ENCODE measurements at places on chromosomes 12 and 14.
A peak's percentile ranks its signal among the peaks of the same experiment; 100 is the strongest.

GRCh38 chr12:53867216-53868012 lies 71.2 kb upstream of the HOXC13 start:
- DNase-seq, result peak; percentile 16

DNA sequence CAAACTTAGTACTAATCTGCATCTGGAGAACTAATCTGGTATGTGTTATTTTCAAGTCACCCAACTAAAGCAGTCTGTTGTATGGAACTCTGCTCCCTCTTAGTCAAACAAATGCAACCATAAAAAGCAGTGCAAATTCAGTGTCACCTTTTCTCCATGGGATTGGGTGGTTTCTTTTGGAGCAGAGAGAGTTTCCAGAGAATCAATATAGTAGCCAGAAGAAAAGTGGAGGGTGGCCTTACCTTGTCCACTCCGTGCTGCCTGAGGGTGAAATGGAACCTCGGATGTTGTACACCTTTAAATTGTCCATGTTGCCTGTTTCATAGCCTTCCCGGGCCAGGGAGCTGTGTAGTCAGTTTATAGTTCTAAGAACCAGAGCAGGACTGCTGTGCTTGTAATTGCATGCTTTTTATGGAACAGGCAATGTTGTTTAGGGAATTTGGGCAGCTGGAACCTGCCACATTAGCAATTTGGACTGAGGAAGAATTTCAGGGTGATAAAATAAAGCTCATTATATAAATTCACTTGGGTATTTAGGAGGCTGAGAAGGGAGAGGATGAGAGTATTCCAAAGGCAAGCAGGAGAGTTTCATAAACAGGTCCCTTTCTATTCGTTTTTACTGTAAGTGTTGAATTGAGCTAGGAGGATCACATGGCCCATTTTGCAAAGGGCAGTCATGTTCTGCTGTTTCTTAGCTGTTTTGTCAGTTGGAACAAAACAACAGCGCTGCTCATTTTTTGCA lies 60.5 kb downstream of the CRADD start:
- no peak for DNase-seq

- DNase-seq, result no peak
Observed at GRCh38 chr12:79414252-79414651, 276.5 kb downstream of the PAWR start.

DNA sequence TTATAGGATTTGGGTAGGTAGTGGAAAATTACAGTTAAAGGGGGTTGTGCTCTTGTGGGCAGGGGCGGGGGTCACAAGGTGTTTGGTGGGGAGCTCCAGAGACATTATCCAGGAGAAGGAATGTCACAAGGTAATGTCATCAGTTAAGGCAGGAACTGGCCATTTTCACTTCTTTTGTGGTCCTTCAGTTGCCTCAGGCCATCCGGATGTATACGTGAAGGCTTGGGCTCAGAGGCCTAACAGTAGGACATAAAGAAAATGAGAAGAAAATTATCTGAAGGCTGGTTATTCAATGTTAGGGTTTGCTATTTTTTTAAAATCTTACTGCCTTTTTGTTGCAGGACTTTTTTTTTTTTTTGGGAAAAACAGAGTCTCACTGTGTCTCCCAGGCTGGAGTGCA lies 2.5 kb upstream of the PSEN1 start:
- no peak for DNase-seq

GRCh38 chr12:57066245-57066644 lies 12.3 kb downstream of the NEMP1 start:
- DNase-seq, result no peak

- no peak for DNase-seq
Observed at GRCh38 chr14:56400109-56400825, 179.3 kb upstream of the TMEM260 start.

DNA sequence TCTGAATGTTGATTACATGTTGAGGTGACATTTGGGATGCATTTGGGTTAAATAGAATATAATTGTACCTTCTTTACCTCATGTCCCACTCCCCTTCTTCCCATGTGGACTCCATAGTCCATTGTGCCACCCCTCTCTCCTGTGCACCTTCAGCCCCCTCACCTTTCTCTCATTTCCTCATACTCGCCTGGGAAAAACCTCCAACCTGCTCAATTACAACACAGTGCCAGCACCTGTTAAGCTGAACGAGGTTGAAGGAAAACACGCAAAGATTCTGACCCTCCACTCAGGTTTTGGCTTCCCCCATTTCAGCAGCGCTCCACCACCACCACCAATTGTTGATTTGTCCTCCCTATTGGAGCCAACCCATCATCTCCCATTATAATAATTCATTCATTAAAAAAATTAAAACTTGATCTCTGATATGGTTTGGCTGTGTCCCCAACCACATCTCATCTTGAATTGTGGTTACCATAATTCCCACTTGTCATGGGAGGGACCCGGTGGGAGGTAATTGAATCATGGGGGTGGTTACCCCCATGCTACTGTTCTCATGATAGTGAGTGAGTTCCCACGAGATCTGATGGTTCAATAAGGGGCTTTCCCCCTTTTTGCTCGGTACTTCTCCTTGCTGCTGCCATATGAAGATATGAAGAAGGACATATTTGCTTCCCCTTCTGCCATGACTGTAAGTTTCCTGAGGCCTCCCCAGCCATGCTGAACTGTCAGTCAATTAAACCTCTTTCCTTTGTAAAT lies 33.7 kb upstream of the PPP2R5C start:
- DNase-seq, result no peak

GRCh38 chr12:91180582-91181395 lies 1.8 kb downstream of the DCN start:
- DNase-seq, result no peak

GRCh38 chr12:53056296-53056695 lies 6.4 kb downstream of the TNS2 start:
- no peak for DNase-seq

- no peak for DNase-seq
Observed at GRCh38 chr12:7693793-7694192, 1.8 kb downstream of the GDF3 start.

DNA sequence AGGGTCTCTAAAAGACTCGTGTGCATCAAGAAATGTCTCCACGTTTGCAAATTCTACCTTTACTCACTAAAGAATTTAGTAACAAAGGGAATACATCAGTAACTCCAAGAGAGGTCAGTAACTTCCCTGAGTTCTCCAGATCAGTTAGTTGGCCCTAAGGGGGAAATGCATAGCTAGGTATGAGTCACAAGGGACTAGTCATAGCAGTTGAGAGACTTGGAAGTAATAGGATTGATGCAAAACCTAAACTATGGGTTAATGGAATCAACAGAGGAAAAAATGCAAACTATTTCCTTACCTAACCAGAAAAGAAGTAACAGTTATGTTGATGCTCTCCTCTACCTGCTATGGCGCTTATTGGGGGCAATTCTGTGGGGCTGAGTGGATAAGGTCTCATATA lies 148.8 kb upstream of the GARIN6 start:
- peak; percentile 59 for DNase-seq

- no peak for DNase-seq
Observed at GRCh38 chr12:94725375-94726168, 75.2 kb upstream of the TMCC3 start.

- no peak for DNase-seq
Observed at GRCh38 chr14:89308232-89308959, 108.6 kb downstream of the FOXN3 start.

DNA sequence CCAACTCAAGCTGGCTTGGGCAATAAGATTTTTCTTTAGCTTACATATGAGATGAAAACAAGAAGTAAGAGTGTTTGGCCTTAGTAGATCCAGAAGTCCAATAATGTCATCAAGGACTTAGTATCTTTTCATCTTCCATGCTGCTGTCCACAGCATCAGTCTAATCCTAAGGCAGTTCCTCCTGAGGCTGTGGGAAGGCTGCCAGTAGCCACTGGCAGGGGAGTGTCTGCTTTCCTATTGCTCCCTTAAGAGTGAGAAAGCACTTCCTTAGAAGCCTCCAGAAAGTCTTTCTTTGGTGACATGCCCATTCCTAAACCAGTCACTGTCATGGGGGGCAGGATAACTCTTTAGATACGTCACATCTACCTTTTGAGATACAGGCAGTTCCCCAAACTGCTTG lies 317.7 kb downstream of the BMP4 start:
- no peak for DNase-seq

DNA sequence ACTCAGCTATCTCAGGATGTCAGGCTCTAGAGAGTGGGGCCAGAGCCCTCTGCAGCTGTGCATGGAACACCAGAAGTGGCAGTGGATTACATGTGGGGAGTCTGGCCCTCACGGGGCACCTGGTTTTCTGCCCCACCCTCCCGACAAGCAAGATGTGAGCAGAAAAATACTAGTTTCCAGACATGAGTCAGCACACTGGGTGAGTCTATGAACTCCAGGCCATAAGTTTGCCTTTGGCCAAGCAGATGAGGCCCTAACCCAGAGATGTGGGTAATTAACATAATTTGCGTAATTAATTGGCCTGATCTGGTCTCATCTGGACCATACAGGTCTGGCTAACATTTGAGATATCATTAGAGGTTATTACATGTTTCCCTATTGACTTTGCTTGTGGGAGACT lies 37.7 kb upstream of the SLC24A4 start:
- no peak for DNase-seq

GRCh38 chr12:114689075-114689994 lies 5.4 kb upstream of the TBX3 start:
- no peak for DNase-seq

DNA sequence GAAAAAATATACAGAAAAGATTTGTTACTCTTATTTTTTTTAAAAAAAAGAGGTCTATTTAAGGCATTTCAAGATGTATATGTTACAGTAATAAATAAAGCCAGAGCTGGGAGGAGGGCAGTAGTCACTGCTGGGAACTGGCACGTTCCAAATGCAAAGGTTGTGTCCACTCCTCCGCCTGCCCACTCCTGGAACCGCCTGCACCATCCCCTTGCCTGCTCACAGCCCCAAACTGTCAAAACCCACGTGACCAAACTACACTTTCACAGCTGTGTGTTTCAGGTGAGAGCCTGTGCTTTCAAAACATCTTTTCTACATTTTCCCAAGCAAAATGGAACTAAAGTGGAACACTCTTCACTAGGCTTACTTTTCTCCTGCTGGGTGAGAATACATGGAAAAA lies 160.4 kb downstream of the TTC7B start:
- no peak for DNase-seq

DNA sequence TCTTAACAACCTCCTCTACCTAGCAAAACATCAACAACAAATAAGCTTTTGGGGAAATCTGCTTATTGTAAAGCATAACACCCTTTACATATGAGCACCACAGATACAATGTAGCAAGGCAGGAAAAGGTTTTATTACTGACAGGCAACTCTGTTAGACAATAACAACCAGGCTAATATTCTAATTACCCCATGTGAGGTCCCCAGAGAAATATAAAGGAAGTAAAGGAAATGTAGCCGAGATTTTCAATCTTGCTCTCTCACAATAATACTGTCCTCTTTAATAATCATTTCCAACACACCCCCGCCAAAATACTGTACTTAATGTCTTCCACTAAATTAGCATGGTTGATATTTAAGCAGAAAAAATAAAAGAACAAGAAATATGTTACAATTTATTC lies 14.0 kb upstream of the INSM2 start:
- no peak for DNase-seq

GRCh38 chr12:13000616-13000924 lies 505 bp upstream of the HEBP1 start:
- no peak for DNase-seq

- DNase-seq, result no peak
Observed at GRCh38 chr14:102000902-102001301, 36.5 kb downstream of the DYNC1H1 start.

GRCh38 chr12:98594050-98594835 lies 757 bp downstream of the SLC25A3 start:
- no peak for DNase-seq

DNA sequence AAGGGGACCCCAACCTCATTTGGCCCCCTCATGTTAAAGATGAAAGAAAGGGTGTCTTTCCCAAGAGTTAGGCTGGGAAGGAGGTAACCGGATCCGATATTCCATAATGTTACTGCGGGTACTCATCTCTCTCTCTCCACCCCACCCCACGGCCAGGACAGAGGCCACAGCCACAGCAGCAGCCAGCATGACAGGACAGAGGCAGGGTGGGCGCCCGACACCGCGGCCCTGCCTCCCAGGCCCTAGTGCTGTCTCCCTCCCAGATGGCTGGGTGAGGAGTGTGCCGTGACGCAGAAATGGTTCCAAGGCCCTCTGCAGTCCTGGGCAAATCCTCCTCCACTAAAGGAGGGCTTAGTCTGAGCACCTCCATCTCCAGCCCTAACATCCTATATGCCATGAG lies 6.2 kb downstream of the SLC6A12 start:
- DNase-seq, result no peak

DNA sequence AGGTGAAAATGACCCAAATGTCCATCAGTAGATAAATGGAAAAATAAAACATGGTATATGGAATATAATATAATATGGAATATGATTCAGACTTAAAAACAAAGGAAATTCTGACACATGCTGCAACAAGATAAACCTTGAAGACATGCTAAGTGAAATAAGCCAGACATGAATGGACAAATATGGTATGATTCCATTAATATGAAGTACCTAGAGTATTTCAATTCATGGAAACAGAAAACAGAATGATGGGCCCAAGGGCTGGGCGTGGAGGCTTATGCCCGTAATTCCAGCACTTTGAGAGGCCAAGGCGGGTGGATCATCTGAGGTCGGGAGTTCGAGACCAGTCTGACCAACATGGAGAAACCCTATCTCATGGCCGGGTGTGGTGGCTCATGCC lies 22.7 kb upstream of the ORAI1 start:
- no peak for DNase-seq

GRCh38 chr14:103216857-103217256 lies 93.6 kb downstream of the TNFAIP2 start:
- DNase-seq, result no peak

DNA sequence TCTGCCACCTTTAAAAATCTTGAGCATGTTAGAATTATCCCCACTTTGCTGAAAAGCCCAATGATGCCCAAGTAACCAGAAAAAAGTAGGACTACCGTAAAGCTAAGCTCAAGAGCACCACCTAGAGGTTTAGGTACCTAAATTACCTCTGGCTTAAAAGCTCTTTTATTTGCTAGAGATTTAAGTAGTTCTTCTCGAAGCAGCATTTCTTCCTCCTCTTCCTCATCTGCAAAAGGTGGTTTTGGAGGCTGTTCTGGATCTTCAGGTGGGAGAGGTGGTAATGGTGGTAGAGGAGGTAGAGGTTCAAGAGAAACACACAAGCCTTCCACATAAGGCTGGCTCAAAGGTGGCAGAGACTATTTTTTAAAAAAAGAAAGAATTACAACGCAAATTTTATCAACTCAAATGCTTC lies 26.9 kb downstream of the ZFC3H1 start:
- DNase-seq, result peak; percentile 39

GRCh38 chr12:117093918-117094630 lies 5.1 kb downstream of the TESC start:
- DNase-seq, result no peak

All from RCC 7860 (cell line).